ENCODE measurements at places on chromosomes 5 and 9. TPM values are rescaled to one million over a fixed set of nuclear protein-coding genes. Genes with fewer than 3 reads are reported as not detected.

GNE gene
- total RNA-seq, result 31.2 TPM

C9 gene
- total RNA-seq, result under 0.01 TPM

KIF4B gene
- total RNA-seq, result under 0.01 TPM

TMEM252 gene
- total RNA-seq, result not detected

SLF1 gene
- total RNA-seq, result 5.4 TPM

PHYHD1 gene
- total RNA-seq, result 20.0 TPM

S1PR3 gene
- total RNA-seq, result 23.1 TPM

C8G gene
- total RNA-seq, result 1.2 TPM

UNC13B gene
- 38.3 TPM for total RNA-seq

EIF4E1B gene
- total RNA-seq, result not detected

HMGCR gene
- 225 TPM for total RNA-seq

SLC22A4 gene
- 4.1 TPM for total RNA-seq

AHRR gene
- 6.2 TPM for total RNA-seq

VCAN gene
- 190 TPM for total RNA-seq

SLCO4C1 gene
- under 0.01 TPM for total RNA-seq

LCN9 gene
- total RNA-seq, result not detected

ANKRD31 gene
- total RNA-seq, result 0.26 TPM

ACTBL2 gene
- under 0.01 TPM for total RNA-seq

SHISAL2B gene
- not detected for total RNA-seq

GABBR2 gene
- total RNA-seq, result 0.33 TPM

ZBED3 gene
- 1.0 TPM for total RNA-seq

FRRS1L gene
- total RNA-seq, result 0.26 TPM

HRH2 gene
- total RNA-seq, result not detected

FAM120A gene
- total RNA-seq, result 136 TPM

SPINK7 gene
- total RNA-seq, result not detected

GRM6 gene
- not detected for total RNA-seq

ARID3C gene
- total RNA-seq, result under 0.01 TPM

AJM1 gene
- 1.8 TPM for total RNA-seq

SLC25A2 gene
- total RNA-seq, result not detected

MAMDC2 gene
- 5.4 TPM for total RNA-seq

BARHL1 gene
- not detected for total RNA-seq

NRG2 gene
- 0.51 TPM for total RNA-seq

CYSRT1 gene
- 0.51 TPM for total RNA-seq

ASPN gene
- 10.4 TPM for total RNA-seq

CORO2A gene
- total RNA-seq, result under 0.01 TPM

TLN1 gene
- total RNA-seq, result 214 TPM

AGXT2 gene
- not detected for total RNA-seq

FREM1 gene
- total RNA-seq, result under 0.01 TPM

TAF11L10 gene
- total RNA-seq, result not detected

SLC6A3 gene
- not detected for total RNA-seq

PCDHGB1 gene
- 3.1 TPM for total RNA-seq

MOCS2 gene
- total RNA-seq, result 44.4 TPM

PRR16 gene
- total RNA-seq, result 7.3 TPM

SLCO6A1 gene
- total RNA-seq, result not detected

ZFAND5 gene
- total RNA-seq, result 127 TPM

FLT4 gene
- total RNA-seq, result 0.17 TPM

PCDHGA10 gene
- total RNA-seq, result 10.2 TPM

REEP2 gene
- 14.4 TPM for total RNA-seq

NSUN2 gene
- total RNA-seq, result 36.5 TPM

SMIM33 gene
- not detected for total RNA-seq

SLC34A3 gene
- total RNA-seq, result not detected
